ENCODE measurements at places on chromosomes 4 and X. TPM values are rescaled to one million over a fixed set of nuclear protein-coding genes. Genes with fewer than 3 reads are reported as not detected.

DNA sequence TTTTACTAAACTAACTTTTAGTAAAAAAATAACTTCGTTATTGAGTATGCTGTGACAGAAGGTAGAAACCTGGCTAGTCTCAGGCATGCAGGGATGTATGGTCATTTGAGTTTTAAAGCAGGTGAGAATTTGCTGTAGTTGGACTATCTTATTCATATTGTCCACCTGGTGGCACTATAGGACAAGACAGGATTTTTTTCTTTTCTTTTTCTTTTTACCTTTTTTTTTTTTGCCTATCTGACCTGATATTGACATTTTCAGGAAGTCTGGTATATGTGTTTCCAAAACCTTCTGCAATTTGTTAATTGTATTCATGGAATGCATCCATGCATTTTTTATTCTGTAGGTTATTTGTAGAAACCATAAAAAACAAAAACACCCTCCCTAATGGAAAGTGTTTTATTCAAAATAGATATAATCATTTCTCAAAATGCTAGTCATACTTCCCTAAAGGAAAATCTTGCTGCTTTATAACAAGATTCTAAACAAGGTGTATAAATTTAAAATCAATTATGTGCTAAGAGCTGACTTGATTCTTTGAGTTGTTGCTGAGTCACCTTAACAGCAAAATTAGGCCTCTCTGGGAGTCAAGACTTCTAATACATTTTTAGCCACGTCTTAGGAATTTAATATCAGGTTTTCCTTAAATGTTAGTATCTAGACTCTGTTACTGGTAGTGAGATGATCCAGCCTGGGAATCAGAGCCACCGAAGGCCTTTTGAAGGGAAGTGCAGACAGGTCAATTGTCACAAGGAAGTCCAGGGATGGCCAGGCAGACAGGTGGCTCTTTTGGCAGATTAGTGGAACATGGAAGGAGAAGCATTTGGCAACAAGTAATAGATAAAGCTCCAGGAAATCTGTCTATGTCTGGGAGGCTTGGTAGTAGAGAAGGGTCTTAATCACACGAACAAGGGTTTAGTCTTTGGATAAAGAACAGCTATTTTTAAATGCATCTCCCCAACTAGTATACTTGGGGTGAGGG lies 201.3 kb upstream of the GNPDA2 start:
- H3K4me3 ChIP-seq: no peak overlapping the region
- H3K27me3 ChIP-seq: no peaks in the 10 kb centered on the region
- no peak overlapping the region for H3K27ac ChIP-seq
- no peaks in the 10 kb centered on the region for H3K4me1 ChIP-seq
- no peaks in the 10 kb centered on the region for H3K36me3 ChIP-seq
- DNase-seq: no peak

DNA sequence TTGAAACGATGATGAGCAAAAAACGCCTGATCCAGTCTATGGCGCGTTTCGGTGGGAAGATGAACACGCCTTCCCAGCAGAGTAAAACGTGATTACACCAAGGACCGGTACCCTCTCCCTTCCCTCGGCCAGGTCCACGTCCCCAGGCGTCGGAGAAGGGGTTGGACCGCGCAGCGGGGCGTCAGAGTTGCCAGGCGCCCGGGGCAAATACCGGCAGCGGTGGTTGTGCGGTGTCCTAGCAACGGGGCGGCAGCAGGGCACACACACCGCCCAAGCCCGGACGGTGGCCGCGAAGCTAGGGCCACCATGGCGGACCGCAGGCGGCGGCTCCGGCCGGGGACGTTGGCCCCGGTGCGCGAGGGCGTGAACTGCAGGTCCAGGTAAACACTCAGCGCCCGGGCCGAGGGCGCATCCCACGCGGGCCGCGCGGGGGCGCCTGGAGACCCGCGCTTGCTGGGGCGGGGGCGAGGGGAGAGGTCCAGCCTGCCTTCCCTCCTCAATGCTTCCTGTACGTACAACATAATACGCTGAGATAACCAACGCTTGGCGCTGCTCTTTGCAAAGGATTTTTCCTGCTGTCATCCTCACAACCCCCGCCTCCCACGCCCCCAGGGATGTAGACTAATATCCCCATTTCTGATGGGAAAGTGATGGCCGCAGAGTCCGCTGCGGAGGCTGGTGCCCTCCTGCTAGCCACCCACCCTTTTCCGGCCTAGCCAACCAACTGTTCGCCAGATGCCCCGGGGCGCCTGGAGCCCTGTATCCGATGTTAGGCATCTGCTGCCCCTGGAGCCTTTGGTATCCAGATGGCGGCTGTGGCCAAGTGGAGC lies at the start of gene FAM47E:
Gene FAM47E (plus strand): TSS at position 281 of the 830 bp plus-strand sequence. CDS start 26 bp downstream, at position 307.
- peak; percentile 53 for DNase-seq
- H3K4me3 ChIP-seq: peak within 1 kb of the TSS; percentile 64
- no peak within 1 kb of the TSS for H3K27ac ChIP-seq
- peaks cover 9% of the 10 kb centered on the region for H3K4me1 ChIP-seq
- H3K36me3 ChIP-seq: no peaks in the 10 kb centered on the region

Gene SFRP2
- total RNA-seq: not detected

- peak overlapping the region; percentile 70 for H3K4me3 ChIP-seq
- no peaks in the 10 kb centered on the region for H3K36me3 ChIP-seq
- no peak overlapping the region for H3K27ac ChIP-seq
- peaks cover 21% of the 10 kb centered on the region for H3K4me1 ChIP-seq
- DNase-seq: peak; percentile 64
These were observed 26.0 kb upstream of the YTHDC1 start for GRCh38 chr4:68375667-68376559.

DNA sequence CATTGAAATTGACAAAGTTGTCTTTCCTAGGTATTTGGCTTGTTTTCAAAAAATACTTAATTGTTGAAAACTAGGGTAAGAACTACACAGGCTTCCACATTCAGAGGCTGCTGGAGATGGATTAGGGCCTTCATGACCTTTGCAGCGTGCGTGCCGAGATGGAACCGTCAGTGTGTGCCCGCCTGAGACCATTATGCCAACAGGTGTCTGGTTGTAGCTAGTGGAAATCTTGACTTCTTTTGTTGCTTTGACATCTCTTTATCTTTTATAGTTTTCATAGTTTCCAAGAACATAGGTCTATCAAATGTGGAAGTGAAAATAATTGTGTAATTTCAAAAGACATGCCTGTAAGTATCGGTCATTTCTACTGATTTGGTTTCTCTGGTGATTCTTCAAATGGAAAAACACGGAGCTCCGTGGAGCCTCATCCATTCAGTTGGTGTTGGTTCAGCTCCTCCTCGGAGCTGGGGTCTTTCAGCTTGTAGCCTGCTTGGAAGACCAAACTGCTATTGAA lies 38.9 kb upstream of the CLCN4 start:
- no peak overlapping the region for H3K4me3 ChIP-seq
- H3K36me3 ChIP-seq: peaks cover 44% of the 10 kb centered on the region
- H3K4me1 ChIP-seq: peaks cover 29% of the 10 kb centered on the region
- DNase-seq: no peak
- H3K27ac ChIP-seq: no peak overlapping the region

GRCh38 chrX:16436348-16437188 lies 213.4 kb upstream of the S100G start:
- DNase-seq: peak; percentile 69
- H3K27ac ChIP-seq: no peak overlapping the region
- peaks cover 11% of the 10 kb centered on the region for H3K4me1 ChIP-seq
- no peaks in the 10 kb centered on the region for H3K27me3 ChIP-seq

- no peak overlapping the region for H3K27ac ChIP-seq
- peaks cover 8% of the 10 kb centered on the region for H3K4me1 ChIP-seq
- H3K4me3 ChIP-seq: no peak overlapping the region
- no peak for DNase-seq
These were observed 8.4 kb upstream of the APLN start for GRCh38 chrX:129663171-129663570.

DNA sequence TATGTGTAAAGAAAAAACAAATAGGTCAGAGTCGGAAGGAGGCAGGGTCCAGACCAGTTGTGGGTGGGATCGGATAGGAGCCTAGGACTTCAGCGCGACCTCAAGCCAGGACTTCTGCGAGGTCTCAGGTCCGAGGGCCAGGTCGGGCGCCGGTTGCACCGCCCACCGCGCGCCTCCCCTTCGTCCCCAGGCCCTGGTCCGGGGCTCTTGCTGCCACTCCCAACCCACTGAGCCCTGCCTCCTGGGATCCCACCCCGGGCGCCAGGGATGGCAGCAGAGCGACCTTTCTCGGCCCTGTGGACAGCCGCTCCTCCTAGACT lies 12.3 kb downstream of the PITX2 start:
- H3K4me3 ChIP-seq: no peak overlapping the region
- peaks cover 62% of the 10 kb centered on the region for H3K27me3 ChIP-seq

GRCh38 chrX:34528081-34528480 lies 129.0 kb downstream of the TMEM47 start:
- H3K4me3 ChIP-seq: no peak overlapping the region
- H3K36me3 ChIP-seq: no peaks in the 10 kb centered on the region
- H3K4me1 ChIP-seq: no peaks in the 10 kb centered on the region
- DNase-seq: no peak

GRCh38 chrX:10749113-10749512 lies 128.7 kb upstream of the MID1 start:
- no peaks in the 10 kb centered on the region for H3K4me1 ChIP-seq
- H3K36me3 ChIP-seq: no peaks in the 10 kb centered on the region
- no peak overlapping the region for H3K4me3 ChIP-seq
- DNase-seq: no peak

- H3K4me3 ChIP-seq: no peak overlapping the region
- H3K36me3 ChIP-seq: no peaks in the 10 kb centered on the region
- no peaks in the 10 kb centered on the region for H3K27me3 ChIP-seq
- H3K27ac ChIP-seq: no peak overlapping the region
- no peak for DNase-seq
- no peaks in the 10 kb centered on the region for H3K4me1 ChIP-seq
These were observed 1129.6 kb downstream of the STPG2 start for GRCh38 chr4:97013711-97014110.

Gene VCX
- not detected for total RNA-seq

- no peaks in the 10 kb centered on the region for H3K36me3 ChIP-seq
- no peak for DNase-seq
- H3K4me3 ChIP-seq: no peak overlapping the region
These were observed 65.6 kb upstream of the DUSP21 start for GRCh38 chrX:44778254-44778653.

GRCh38 chrX:47420962-47421361 lies 50.6 kb downstream of the ZNF157 start:
- H3K36me3 ChIP-seq: no peaks in the 10 kb centered on the region
- no peaks in the 10 kb centered on the region for H3K4me1 ChIP-seq
- no peak for DNase-seq
- no peak overlapping the region for H3K4me3 ChIP-seq

Gene DGKK
- total RNA-seq: not detected

GRCh38 chr4:176238826-176239225 lies 30.2 kb downstream of the ASB5 start:
- H3K36me3 ChIP-seq: no peaks in the 10 kb centered on the region
- H3K4me1 ChIP-seq: no peaks in the 10 kb centered on the region
- DNase-seq: no peak
- no peak overlapping the region for H3K4me3 ChIP-seq

DNA sequence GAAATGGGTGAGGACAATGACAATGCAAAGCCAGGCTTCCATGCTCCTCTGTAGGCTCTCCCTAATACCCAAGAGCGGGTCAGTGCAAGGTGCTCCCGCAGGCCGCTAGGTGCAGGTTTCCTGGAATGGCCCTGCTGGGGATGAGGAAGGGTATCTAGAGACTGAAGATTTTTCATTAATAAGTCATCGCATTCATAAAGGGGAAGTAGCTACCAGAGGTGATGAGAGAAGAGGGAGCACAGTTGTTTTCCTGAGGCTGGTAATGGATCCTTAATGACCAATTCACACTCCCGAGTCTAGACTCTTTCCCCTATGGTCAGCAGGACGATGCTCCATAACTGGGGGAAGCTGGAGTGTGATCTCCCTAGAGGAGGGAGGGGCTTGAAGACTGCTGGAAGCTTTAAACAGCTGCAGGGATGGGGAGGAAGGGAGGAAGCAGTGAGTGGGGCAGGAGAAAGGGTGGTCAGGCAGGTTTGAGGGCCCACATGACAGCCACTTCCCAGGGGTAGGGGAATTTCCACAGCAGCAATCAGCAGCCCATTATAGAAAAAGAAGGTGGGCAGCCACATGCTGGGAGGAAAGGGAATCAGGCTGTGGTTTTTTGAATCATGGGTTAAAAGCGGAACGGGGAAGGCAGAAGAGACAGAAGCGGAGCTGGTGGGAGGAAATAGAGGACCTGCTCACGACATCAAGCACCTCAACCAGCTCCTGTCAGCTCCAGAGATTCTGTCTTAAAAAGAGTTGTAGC lies 10.2 kb upstream of the ATP6AP2 start:
- H3K27me3 ChIP-seq: no peaks in the 10 kb centered on the region
- peak overlapping the region; percentile 71 for H3K4me3 ChIP-seq
- peak; percentile 23 for DNase-seq
- no peaks in the 10 kb centered on the region for H3K36me3 ChIP-seq
- peaks cover 16% of the 10 kb centered on the region for H3K4me1 ChIP-seq

GRCh38 chrX:77693594-77693993 lies 92.4 kb downstream of the ATRX start:
- peaks cover 15% of the 10 kb centered on the region for H3K36me3 ChIP-seq
- no peak for DNase-seq
- peak overlapping the region; percentile 1 for H3K4me3 ChIP-seq

GRCh38 chr4:374298-375160 lies 36.9 kb downstream of the ZNF141 start:
- H3K4me1 ChIP-seq: no peaks in the 10 kb centered on the region
- H3K27ac ChIP-seq: no peak overlapping the region
- no peak overlapping the region for H3K4me3 ChIP-seq
- DNase-seq: no peak
- peaks cover 53% of the 10 kb centered on the region for H3K36me3 ChIP-seq

DNA sequence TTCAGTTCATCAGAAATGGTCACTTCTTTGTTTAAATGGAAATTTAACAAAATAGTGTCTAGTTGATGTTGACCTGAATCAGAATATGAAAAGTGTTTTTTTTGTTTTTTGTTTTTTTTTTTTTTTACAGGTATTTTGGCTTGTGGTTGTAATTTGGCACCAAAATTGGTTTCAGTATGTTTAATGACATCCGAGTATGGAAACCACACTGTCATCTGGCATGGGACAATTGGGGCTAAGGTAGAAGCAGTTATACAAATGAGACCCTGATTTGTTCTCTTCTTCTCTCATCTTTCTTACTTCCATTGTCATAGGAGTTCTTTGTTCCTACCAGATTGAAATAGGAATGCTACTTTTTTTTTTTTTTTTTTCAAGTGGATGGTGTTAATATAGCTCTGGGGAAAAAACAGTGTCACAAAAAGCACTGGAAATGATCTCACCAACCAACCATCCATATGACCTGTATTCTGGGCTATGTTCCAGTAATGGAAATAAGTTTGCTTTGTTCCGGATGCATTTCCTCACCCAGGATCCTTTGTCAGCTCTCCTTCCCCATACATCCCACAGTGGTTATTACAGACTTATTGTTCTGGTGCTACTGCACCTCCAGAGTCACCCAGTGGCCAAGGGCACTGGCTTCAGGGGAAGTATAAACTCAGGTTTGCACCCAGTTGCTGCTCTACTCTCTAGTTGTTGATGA lies 95.8 kb downstream of the ATXN3L start:
- H3K27ac ChIP-seq: no peak overlapping the region
- peaks cover 2% of the 10 kb centered on the region for H3K4me1 ChIP-seq
- DNase-seq: no peak
- H3K4me3 ChIP-seq: no peak overlapping the region
- H3K27me3 ChIP-seq: no peaks in the 10 kb centered on the region

- H3K36me3 ChIP-seq: no peaks in the 10 kb centered on the region
- no peak overlapping the region for H3K4me3 ChIP-seq
- no peak overlapping the region for H3K27ac ChIP-seq
- no peak for DNase-seq
These were observed 163.3 kb upstream of the SLC7A11 start for GRCh38 chr4:138405466-138405891.
